Suppressor macrophage (primary cell): ENCODE measurements at places on chromosomes 12 and 14.

GRCh38 chr14:53180272-53181221 lies 27.4 kb upstream of the DDHD1 start:
- DNase-seq = no peak

GRCh38 chr14:96658611-96659010 lies 138.6 kb upstream of the VRK1 start:
- no peak for DNase-seq

DNA sequence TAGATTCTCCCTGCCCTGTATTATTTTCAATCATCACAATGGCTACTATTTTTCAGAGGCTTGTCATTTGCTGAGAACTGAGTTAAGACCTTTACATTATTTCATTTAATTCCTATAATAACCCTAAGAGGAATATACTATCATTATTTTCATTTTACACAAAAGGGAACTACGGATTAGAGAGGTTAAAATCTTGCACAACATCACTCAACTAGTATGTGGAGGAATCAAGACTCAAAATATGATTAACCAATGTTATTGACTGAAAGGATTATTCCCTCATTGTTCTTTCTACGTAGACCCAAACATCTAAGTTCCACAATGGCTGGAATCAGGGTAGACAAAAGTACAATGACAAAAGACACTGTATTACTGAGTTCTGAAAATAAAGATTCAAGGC lies 45.0 kb downstream of the GPR65 start:
- peak; percentile 73 for DNase-seq

- no peak for DNase-seq
These were observed 159.6 kb downstream of the KCNA5 start for GRCh38 chr12:5203274-5203673.

- DNase-seq = peak; percentile 65
These were observed 52.2 kb downstream of the ATF7IP start for GRCh38 chr12:14417715-14418114.

DNA sequence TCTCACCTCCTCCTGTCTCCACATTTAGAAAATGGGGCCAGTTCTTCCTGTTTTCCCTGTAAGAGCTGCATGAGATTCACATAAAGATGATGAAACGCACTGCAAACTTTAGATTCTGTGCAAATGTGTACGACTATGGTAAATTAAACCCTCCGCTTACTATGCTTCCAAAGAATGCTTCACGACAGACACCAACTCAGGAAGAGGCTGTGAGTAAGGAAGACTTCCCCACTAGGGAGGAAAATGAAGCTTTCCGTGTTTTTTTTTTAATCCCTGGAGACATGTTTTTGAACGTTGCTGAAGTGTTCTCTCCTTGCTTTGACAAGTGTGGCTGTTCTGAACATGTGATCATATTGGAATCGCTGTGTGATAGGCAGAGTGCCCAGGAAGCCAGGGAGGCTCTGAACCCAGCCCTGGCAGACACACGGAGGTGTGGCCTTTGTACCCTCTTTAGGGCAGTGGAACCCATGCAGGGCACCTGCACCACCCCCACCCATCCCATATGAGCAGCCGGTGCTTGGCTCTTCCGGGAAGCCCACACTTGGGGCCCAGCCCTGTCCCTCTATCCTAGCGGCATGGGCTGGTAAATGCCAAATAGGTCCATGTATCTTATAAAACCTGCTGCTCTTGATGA lies 7.5 kb upstream of the SYNE3 start:
- DNase-seq = peak; percentile 63

DNA sequence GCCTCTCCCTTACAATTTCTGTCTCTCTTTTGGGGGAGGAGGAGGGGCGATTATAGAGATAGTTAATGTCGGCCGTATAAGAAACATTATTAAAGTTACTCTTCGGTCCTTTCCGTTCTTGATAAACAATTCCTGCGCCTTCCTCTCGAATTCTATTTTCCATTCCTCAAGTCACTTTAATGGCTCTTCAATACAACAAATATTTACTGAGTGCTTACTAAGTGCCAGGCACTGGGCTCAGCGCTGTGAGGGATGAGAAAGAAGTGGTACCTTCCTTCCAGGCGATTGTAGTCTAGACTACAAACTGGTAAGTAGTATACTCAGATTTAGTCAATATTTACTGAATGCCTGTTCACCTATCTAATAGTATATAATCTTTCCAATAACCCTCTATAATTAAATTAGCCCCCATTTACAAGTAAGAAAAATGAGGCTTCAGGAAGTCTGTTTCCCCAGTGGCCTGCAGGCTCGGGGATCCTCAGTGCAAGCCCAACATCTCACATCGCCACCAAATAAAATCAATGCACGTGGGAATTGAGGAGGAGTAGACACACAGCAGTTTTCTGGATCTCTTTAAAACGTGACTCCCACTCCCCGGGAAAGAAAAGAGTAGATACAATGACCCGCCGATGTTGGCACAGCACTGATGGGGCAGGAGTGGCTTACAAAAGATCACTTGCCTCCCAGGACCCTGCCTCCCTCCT lies 589 bp upstream of the ZNF219 start:
- no peak for DNase-seq

- DNase-seq = no peak
These were observed 9.7 kb upstream of the IFI27 start for GRCh38 chr14:94100847-94101246.

DNA sequence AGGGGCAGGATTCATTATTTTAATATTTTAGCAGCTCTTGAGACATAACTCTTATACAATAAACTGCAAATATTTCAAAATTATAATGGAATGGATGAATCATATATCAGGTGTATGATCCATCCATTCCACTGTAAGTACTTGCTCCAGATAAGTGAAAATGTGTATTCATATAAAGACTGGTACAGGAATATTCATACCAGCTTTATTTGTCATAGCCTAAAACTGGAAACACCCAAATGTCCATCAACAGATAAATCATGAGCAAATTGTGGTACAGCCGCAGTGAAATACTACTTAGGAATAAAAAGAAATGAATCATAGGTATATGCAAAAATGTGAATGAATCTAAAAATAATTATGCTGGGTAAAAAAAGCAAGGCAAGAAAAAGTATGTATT lies 263.6 kb upstream of the SYT10 start:
- DNase-seq = no peak

- DNase-seq = peak; percentile 46
These were observed 881 bp downstream of the PYGL start for GRCh38 chr14:50943261-50943942.

DNA sequence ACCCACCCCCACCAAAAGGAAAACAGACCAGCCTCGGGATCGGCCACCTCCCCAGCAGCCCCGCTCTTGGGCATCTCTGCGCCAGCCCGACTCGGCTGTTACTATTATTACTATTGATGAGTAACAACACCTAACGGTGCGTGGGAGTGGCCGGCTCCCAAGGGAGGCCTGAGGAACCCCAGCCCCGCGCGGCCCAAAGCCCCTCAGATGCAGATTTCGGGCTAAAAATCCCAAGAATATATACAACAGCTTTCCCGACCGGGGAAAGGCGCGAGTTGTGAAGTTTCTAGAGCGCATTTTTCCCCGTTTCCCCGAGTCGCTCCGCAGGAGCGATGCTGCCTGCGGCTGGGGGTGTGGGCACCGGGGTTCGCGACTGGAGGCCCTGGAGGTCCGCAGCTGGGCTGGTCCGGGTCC lies 565 bp downstream of the NT5DC3 start:
- DNase-seq = peak; percentile 11

DNA sequence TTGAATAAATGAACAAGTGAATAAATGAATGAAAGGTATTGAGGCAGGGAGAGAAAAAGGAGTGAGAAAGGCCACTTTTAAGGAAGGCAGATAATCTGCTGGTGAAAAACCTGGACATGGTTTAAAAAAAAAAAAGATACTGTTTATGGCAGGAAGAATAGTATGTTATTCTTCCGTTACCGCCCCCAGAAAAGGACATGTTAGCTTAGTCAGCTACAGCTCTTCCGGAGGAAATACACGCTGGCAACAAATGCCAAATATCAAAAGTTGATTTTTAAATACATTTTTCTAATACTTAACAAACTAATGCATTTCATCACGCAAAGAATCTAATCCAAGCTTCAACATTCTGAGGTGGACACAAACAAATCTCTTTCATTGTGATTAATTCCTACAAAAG lies 43.2 kb downstream of the SLC5A8 start:
- no peak for DNase-seq

- DNase-seq = peak; percentile 28
These were observed 754 bp downstream of the ZNF605 start for GRCh38 chr12:132955094-132956010.

DNA sequence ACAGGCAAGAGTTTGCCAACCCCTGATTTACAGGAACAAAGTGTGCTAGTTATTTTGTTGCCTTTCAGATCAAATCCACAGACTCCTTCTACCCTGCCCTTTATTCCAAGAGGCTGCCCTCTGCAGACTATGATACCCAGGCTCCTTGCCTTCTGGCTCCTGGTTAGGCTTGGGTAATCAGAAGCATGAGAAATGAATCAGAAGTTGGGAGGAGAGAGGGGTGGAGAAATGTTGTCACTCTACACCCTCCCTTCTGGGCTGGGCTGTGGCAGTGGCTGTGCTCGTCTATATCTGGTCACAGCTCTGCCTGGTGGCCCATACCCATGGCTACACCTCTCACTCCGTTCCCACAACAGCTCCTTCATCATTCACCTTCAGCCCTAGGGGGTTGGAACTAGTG lies 204.6 kb upstream of the PLXNC1 start:
- DNase-seq = no peak

- no peak for DNase-seq
These were observed 15.5 kb upstream of the MGP start for GRCh38 chr12:14901228-14901562.

DNA sequence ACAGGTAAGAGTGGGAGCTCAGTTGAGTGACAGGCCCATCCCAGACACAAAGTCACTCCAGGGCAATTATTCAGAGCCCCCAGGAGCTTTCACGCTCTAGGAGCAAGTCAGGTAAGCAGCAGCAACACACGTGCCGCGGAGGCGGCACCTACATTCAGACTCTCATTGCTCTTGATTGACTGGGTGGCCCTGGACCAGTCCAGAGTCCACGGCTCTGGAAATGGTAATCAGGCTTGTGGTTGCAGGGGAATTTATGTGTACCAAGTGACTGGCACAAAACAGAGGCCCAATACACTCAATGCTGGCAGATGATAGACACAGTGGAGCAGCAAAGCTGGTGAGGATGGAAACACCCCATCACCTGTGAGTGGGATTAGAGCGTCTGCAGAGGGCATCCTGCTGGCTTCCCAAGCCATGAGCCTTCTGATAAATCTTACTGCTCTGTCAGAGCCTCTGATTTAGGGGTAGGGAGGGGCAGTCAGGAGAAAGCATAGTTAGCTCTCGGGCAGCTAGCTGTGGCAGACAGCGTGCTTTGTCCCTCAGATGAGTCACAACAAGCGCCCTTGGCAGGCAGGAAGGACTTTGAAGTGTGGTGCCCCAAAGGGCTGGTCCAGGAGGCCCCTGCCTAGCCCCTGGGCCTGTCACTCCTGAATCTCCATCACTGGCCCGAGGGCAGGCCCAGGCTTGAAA lies 344.7 kb downstream of the CACNA1C start:
- no peak for DNase-seq

- DNase-seq = peak; percentile 3
These were observed 459.5 kb downstream of the RMST start for GRCh38 chr12:97921979-97922722.

DNA sequence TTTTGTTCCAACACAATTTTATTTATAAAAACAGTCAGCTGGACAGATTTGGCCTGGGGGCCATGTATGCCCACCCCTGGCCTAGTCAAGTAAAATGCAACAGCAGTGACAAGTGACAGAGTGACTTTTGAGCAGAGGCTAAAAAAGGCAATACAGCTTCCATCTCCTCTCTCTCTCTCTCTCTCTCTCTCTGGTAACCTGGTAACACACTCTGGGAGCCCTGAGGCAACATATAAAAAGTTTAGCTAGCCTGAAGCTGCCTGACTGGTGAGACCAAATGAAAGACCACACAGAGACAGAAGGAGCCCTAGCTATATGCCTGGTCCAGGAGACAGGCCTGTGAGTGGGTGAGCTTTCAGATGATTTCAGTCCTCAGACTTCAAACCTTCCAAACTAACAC lies 105.4 kb downstream of the DENND5B start:
- no peak for DNase-seq

- no peak for DNase-seq
These were observed 3.1 kb downstream of the ARID4A start for GRCh38 chr14:58301416-58301815.

- DNase-seq = no peak
These were observed 7.6 kb downstream of the SUSD6 start for GRCh38 chr14:69619012-69619411.

- no peak for DNase-seq
These were observed 91.0 kb downstream of the GRIP1 start for GRCh38 chr12:66587912-66588311.

DNA sequence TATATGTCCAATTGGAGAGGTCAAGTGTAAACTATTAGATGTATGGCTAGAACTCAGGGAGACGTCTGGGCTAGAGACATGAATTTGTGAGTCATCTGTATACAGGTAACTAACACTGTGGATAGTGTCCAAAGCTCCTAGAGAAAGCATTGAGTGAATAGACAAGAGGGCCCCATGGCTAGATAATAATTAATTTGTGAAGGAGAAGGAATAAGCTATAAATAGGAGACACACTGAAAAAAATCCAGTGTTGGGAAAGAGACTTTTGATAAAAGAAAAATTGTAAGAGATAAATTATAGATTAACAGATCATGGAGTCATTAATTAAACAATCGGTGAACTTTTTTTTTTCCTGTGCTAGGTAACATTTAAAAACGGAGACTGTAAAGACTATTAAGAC lies 326.6 kb upstream of the PRICKLE1 start:
- no peak for DNase-seq

DNA sequence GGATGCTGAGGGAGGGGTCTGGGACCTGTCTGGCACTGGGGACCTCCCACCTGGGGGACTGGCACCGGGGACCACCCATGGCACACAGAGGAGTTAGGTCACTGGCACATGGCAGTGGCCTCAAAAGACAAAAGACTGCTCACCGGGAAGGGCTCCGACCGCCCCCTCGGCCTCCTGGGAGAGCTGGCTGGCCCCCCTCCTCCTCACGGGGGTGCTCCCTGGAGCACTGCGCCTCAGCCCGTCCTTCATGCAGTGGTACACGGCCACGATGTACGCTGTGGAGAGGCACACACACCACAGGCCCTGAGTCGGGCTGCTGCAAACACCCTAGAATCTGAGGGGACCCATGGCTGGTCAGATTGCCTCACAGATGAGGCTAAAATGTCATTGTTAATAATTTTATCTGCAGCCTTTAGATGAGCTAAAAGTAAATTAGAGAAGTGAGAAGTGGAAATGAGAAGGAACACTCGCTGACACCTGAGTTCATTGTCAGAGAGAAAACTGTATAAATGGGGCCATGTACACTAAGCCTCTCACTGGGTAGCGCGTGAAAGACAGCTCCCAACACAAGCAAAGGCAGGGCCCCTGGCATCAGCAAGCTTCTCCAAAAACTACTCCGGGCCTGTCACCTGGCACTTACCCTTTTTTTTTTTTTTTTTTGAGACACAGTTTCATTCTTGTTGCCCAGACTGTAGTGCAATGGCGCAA lies 14.1 kb downstream of the P2RX2 start:
- DNase-seq = no peak

GRCh38 chr14:55814873-55815272 lies 234.9 kb downstream of the KTN1 start:
- DNase-seq = peak; percentile 86

- DNase-seq = no peak
These were observed 127.4 kb downstream of the KCNK10 start for GRCh38 chr14:88195676-88196075.

GRCh38 chr12:69388371-69388770 lies 28.8 kb downstream of the YEATS4 start:
- DNase-seq = peak; percentile 50

- DNase-seq = no peak
These were observed 1.5 kb downstream of the KLRB1 start for GRCh38 chr12:9606247-9606646.

- peak; percentile 75 for DNase-seq
These were observed 73.8 kb downstream of the SYNE3 start for GRCh38 chr14:95442633-95443021.
